ENCODE measurements at places on chromosomes 4 and X.

DNA sequence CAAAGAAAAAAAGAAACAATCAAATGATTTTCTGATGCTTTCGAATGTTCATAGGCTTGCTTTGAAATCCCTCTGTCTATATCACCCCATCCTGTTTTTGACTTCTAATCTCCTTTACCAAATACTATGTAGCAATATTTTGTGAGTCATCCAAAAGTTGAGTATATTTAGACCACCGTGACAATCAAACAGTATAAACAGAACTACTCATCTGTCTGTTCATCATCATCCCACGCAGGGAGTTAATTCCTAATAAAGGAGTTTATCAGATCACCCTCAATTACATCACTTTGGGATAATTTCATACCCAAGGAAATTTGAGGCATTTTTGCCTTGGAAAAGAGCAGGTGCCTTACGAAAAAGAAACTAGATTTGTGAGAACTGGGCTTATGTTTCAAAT lies 212.9 kb downstream of the CBR4 start:
- DNase-seq, result no peak

DNA sequence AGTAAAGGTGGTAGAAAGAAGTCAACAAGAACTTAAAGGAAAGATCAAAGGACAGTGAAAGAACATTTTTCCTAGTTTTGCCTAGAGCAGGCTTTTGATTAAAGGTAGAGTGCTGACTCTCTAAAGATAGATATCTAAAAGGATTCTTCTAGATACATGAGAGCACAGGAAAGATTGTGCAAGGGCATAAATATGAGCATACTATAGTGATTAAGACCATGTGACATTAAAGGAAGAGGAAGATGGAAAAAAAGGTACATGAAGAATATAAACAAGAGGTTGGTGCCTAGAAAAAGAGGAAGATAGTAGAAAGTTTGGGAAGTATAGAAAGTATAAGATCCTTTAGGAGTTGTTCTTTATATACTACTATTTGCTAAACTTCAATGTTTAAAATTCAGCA lies 26.1 kb upstream of the TET2 start:
- no peak for DNase-seq

DNA sequence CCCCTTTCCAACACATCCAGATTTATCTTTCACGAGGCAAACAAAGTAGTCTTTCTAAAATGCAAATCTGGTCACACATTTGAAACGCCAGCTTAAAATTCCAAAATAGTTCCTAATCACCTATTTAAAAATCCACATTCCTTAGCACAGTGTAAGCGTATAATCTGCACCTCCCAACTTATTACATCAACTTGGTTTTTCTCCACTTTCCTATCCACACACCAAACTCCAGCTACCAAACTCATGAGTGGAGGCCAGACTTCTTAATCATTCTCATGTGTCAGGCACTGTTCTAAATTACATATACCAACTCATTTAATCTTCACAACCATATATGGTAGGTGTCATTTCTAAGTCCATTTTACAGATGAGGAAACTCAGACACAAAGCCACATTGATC lies 33.8 kb downstream of the ENOX2 start:
- DNase-seq, result no peak

GRCh38 chr4:25180524-25181131 lies 20.4 kb upstream of the SEPSECS start:
- DNase-seq, result no peak

GRCh38 chr4:125693228-125693627 lies 378.5 kb downstream of the FAT4 start:
- no peak for DNase-seq

- DNase-seq, result no peak
Observed at GRCh38 chrX:107971636-107972035, 10.5 kb downstream of the TEX13B start.

DNA sequence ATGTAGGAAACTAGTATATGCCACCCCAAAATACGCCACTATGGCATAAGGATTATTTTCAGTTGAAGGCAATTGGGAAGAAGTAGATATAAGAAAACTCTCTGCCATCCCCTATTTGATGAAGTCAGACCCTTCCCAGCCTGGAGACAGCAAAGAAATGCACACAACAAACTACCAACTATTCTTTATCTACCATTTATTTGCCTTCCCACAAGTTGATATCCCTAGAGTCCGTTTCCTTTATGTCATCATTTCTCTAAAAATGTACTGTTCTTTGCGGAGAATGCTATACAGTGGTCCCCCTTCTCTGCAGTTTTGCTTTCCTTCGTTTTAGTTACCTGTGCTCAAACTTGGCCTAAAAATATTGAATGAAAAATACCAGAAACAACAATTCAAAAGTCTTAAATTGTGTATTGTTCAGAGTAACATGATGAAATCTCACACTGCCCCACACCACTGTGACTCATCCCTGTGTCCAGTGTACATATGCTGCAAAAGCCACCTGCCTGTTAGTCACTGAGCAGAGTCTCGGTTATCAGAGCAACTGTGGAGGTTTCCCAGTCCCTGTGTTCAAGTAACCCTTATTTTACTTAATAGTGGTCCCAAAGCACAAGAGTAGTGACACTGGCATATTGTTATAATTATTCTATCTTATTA lies 152.3 kb downstream of the WDFY3 start:
- DNase-seq, result no peak

DNA sequence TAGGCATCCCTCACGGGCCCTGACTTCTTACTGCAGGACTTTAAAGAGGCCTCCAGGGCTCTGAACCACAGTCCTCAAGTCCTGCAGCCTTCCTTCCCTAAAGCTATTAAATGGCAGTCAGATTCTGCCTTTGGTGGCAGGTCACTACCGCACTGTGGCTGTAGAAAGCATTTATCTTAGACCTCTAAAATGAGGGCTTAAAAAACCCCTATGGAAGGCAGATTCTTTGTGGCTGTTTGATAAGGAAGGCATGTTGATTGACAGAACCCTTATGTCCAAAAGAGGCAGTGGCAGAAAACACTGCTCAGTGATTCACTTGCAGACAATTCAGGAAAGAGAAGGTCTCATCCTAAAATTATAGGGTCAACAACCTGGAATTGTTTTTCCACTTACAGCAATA lies 79.2 kb downstream of the FBXL5 start:
- DNase-seq, result no peak

GRCh38 chr4:24076811-24077210 lies 187.0 kb upstream of the PPARGC1A start:
- DNase-seq, result no peak

- DNase-seq, result no peak
Observed at GRCh38 chrX:6732101-6732500, 197.2 kb upstream of the VCX3A start.

GRCh38 chrX:35696760-35697234 lies 101.3 kb upstream of the MAGEB16 start:
- no peak for DNase-seq

DNA sequence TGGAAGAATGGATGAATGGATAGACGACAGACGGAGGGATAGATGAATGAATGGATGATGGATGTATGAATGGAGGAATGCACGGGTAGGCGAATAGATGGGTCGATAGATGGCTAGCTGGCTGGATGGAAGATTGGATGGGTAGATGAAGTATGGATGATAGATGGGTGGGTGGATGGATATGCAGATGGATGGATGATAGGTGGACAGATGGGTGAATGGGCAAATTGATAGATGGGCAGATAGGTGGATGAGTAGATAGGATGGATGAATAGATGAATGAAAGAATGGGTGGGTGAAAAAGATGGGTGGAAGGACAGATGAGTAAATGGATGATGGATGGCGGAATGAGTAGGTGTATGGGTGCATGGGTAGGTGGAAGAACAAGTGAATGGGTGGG lies 57.3 kb downstream of the EVC2 start:
- no peak for DNase-seq

DNA sequence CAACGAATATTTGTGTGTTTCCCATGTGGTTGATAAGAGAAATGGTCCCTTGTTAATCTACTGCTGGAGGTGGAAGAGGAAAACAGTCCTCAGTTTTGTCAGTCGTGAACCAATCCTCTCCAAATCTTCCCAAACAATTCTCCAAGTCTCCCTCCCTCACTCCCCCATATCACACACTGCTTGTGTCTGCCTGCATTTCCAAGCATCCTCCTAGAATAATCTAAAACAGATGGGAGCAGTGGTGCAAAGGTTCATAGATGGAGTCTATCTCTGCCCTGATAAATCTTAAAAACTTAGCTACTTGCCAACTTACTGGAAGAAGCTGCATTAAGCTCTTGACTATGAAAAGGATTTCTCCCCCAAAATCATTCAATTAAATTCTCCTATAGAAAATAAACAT lies 43.7 kb upstream of the SH3KBP1 start:
- DNase-seq, result no peak

DNA sequence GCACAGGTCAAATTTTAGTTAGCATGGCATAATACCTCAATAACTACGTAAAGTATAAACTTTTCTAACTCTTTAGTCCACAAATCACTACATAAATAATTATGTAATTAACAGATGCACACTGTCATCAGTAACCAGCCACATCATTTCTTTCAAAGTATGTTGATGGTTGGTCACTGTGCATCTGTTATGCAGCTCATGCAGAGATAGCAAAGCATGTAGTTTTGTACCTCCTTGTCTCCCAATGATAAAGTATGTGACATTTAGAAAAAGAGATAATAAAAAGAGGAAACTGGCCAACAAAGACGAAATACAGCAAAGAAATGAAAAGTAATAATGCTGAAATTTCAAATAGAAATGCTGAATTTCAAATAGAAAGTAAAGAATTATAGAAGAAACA lies 2.9 kb downstream of the LAMTOR3 start:
- no peak for DNase-seq
